SW480 (cell line): ENCODE measurements at places on chromosomes 13 and 19.

- DNase-seq = peak; percentile 40
These were observed 1.8 kb upstream of the APOE start for GRCh38 chr19:44903602-44904425.

DNA sequence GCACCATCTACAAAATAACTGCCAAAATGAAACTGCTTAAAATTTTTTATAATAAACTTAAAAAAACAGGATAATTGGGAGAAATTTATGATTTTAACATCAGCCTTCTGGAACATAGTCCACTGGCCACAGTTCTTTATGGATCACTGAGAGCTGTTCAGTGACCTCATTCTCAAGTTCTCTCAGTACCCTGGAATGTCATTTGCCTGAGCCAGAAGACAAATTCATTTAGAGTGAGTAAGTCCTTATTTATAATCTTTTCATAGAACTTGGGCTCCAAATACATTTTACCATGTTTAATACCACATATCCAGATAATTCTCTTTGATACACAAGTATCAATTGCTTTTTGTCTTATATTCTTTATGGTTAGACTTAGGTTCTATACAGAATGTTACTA, 87.6 kb downstream of the CAB39L start:
- DNase-seq = no peak

GRCh38 chr13:28579322-28579721, 79.6 kb upstream of the POMP start:
- no peak for DNase-seq

DNA sequence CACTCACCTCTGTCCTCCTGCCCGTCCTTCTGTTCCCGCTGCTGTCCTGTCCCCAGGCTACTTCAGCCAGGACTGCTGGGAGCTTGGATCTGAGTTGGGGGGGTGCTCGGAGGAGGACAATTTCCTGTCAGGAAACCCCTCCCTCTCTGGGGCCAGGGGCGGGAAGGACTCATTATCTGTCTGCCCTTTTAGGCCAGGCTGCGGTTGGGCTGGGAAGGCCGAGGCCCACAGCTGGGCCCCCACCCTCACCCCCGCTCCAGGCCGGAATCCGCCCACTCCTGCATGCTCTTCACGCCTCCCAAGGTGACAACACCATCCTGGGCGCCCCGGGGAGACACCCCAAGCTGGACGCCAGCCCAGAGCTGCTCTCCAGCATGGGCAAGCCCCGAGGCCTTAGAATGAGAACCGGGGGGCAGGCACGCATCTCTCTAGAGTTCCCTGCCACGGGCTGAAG, at the start of gene EXOC3L2:
Gene EXOC3L2 (minus strand): TSS at position 74 of the 454 bp plus-strand sequence. CDS start 6,362 bp downstream, outside the sequence.
- DNase-seq = no peak

GRCh38 chr13:109336730-109337129, 449.7 kb downstream of the IRS2 start:
- DNase-seq = no peak

- DNase-seq = no peak
These were observed 8.6 kb upstream of the NEK5 start for GRCh38 chr13:52137489-52137888.

DNA sequence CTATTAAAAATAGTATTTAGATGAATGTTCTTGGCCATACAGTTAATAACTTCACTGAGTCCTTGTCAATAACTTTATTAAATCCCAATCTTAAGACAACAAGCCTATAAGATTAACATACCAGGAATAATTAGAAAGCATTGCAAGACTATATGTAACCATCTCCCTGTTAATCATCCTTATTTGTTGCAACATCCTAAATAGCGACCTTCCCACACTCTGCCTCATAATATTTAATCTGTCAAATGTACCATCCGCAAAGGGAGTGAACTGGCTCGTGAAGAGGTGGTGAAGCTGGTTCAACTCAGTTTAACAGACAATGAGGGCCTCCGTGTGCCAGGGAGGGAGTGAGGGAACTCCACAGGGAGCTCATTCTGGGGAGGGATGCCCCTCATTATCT, 33.9 kb downstream of the KL start:
- DNase-seq = no peak
